Neuronal stem cell (in vitro differentiated cells): ENCODE measurements at places on chromosomes 12 and 14.
A peak's percentile ranks its signal among the peaks of the same experiment; 100 is the strongest.

- DNase-seq, result no peak
Measured at GRCh38 chr12:127398016-127398710, 868.8 kb upstream of the TMEM132C start.

DNA sequence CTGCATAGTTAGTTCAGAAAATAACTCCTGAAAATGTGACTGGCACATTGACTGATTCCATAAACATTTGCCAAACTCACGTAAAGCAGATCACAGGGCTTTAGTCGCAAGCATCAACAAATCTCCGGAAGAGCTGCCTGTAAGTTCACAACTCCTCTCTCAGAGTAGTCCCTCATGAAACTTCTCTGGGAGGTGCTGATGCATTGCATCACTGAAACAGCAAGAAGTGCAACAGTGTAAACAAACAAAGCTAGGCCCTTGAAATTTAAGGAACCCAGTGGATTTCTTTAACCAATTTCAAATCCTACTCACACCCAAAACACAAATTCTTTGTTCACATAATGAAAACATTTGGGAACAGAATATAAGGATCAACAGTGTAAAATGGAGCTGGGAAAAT, 1691.7 kb upstream of the FLRT2 start:
- DNase-seq, result no peak

- no peak for DNase-seq
Measured at GRCh38 chr12:13784504-13784903, 196.9 kb downstream of the GRIN2B start.

GRCh38 chr14:54447231-54447692, 6.1 kb upstream of the CNIH1 start:
- DNase-seq, result no peak

DNA sequence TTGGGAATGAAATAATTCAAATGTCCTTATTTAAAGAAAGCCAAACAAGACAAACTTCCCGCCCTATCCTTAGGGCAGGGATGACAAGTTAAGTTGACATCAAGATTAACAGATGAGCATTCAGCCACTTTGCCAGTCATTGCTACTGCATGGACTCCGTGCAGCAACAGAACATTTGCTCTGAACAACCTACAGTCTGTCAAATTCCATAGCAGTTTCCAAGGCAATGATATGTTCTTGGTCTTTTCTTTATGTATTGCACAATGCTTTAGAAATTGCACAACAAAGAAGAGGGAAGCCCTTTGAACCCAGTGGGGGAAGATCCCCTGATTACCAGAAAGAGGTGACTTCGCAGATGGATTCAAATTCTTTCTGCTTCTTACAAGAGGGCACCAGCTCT, 269.8 kb downstream of the BCAT1 start:
- DNase-seq, result peak; percentile 2

GRCh38 chr12:19945559-19946435, 422.5 kb upstream of the PDE3A start:
- no peak for DNase-seq

DNA sequence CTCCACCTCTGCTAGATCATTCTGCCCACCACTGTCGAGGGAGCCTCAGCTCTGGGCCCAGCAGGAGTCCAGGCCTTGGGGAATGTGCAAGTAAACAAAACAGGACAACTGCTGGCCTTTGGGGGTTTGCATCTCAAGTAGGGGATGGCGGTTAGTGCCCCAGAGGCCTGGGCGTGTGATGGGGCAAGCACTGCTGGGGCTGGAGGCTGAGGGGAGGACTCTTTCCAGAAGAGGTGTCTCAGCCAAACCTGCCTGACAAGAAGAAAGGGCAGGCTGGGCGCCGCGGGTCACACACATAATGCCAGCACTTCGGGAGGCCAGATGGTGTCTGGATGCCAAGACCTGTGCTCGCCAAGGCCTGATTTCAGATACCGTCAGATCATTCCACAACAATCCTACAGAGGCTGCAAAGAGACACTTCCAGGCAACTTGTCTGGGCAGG, 8.6 kb upstream of the ALDH2 start:
- DNase-seq, result no peak

DNA sequence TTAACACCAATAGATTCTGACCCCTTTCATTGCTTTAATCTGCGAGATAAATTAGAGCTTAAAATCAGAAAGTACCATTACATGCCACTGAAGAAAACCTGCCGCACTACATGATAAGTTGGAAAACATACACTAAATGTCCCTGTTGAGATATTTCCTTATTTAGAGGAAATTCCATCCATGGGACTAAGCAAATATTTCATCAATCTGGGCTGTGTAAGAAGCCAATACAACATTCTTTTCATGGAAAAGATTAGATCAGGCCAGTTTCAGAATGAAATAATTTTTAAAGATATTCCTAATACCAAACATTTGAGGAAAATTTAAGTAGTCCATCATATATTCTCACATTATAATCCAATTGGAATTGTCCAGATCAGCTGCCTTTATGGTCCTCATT, 112.8 kb downstream of the LLPH start:
- no peak for DNase-seq

GRCh38 chr12:91769736-91770135, 375.9 kb downstream of the BTG1 start:
- no peak for DNase-seq

- no peak for DNase-seq
Measured at GRCh38 chr12:94648578-94648977, 1.8 kb downstream of the TMCC3 start.

DNA sequence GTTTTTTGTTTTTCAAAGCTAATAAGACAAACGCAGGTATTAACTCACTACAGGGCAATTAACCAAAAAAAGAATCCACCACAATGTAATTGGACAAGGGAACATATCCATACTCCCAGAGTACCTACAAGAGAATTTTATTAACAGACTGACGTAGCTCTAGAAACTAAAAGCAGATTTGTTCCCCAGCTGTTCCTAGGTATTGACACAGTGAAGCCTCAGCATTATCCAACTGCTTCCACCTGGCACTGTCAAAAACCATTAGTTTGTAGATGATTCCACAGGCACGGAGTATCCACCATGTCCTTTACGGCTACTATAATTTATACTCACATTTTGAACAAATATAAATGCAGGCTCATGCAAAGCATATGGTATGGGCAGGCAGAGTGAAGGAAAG, 22.3 kb downstream of the PPM1H start:
- DNase-seq, result no peak

DNA sequence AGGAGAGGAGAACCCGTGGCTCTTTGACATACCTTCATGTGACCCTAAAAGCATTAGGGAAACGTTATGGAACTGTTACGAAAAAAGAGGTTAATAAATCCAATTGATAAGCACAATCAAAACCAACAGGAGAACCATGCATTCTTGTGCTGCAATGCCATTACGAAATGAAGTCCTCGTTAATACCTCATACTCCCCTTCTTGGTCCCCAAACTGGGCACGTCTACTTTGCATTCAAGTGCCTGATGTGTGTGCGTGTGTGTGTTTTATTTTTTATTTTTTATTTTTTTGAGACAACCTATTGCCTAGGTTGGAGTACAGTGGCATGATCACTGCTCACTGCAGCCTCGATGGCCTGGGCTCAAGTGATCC, 150.0 kb downstream of the ETV6 start:
- DNase-seq, result no peak

DNA sequence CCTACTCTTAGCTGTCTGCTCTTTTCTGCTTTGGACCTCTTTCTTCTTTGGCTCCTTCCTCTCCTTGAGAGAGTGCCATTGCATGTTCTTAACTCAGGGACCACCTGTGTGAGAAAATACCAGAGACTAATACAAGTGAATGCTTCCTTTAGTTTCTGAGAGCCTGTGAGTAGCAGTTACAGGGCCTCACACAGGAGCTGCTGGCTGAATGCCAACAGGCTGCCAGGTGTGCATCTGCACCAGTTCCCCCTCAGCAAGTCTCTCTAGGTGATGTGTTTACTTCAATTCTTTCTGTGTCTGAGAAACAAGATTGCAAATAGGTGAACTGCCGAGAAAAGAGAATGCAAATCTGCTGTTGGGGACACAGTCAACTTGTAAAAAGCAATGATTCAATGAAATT, 108.2 kb downstream of the STXBP6 start:
- DNase-seq, result no peak

- no peak for DNase-seq
Measured at GRCh38 chr14:104220215-104221070, 82.1 kb downstream of the KIF26A start.

GRCh38 chr12:39795481-39795880, 175.9 kb upstream of the ABCD2 start:
- DNase-seq, result no peak

- DNase-seq, result no peak
Measured at GRCh38 chr14:80658733-80659132, 282.8 kb downstream of the CEP128 start.

DNA sequence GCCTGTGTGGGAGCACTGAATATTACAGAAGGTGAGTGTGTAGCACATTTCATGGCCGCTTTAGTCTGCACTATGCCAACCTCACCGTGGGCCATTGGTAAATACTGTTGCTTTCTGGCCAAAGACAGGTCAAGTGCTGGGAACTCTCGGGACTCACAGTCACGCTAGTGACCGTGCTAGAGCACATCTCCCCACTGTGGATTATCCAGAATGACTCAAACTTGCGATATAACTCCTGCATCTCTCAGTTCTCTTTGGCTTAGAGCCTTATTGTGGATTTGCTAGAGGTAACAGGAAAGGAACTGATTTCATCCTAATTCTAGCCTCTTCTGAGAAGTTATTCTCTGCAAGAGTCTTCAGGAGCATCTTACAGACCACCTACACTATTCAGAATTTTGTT, 86.5 kb downstream of the DAD1 start:
- no peak for DNase-seq

DNA sequence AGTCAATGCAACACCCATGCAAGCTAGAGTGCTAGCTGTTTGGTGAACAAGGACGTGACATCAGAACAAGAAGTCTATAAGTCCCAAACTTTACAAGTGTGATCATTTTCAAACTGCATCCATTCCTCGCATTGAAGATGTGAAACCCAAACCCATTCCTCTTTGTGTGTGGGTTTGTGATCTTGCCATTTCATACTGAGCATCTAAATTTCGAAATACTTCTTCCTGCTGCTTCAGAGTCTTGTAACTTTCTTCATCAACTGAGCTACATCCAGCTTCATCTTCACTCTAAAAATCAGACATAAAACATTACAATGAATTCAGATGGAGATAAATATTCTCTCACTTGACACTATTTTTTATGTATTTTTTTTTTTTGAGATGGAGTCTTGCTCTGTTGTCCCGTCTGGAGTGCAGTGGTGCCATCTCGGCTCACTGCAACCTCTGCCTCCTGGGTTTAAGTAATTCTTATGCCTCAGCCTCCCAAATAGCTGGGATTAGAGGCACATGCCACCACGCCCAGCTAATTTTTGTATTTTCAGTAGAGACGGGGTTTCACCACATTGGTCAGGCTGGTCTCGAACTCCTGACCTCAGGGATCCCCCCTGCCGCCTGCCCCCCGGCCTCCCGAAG, 4.8 kb upstream of the ZCCHC8 start:
- no peak for DNase-seq

DNA sequence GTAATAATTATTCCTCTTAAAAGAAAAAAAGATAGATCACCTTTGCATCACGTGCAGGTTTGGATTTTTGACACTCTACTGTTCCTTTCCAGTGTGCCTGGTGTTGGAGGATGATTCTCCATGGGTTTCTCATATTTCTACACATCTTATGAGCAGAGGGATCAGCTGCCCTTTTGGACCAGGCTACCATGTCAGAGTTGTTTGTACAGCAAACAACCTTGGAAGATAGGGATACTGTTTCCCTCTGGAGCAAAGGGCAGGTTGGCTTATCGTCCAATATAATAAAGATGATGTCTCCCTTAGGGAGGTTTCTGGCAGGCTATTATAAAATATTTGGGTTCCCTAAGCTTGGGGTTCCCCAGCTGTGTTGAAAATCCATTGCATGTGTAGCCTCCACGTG, 42.1 kb downstream of the DAO start:
- DNase-seq, result no peak

DNA sequence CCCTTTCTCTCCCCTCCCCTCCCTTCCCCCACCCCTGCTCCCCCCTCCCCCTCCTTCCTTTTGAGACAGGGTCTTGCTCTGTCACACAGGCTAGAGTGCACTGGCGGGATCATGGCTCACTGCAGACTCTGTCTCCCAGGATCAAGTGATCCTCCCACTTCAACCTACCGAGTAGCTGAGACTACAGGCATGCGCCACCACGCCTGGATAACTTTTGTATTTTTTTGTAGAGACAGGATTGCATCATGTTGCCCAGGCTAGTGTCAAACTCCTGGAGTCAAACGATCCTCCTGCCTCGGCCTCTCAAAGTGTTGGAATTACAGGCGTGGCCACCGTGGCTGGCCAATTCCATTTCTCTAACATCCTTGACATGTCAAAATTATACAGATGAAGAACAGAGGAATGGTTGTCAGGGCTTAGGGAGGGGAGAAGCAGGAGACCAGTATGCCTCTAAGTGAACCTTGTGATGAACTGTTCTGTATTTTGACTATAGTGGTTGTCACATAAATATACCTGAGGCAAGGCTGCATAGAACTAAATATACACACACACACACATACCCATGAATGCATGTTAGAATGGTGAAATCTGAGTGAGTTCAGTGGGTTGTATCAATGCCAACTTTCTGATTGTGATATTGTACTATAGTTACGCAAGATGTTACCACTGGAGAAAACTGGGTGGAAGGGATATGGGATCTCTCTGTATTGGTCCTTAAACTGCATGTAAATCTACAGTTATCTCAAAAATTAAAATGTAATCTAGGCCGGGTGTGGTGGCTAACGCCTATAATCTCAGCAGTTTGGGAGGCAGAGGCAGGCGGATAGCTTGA, 3.6 kb upstream of the CFAP73 start:
- no peak for DNase-seq

GRCh38 chr12:124386059-124386458, 91.2 kb downstream of the RFLNA start:
- DNase-seq, result no peak
